Right renal pelvis (tissue), 4 donors: ENCODE measurements at places on chromosomes 1 and 21.

DNA sequence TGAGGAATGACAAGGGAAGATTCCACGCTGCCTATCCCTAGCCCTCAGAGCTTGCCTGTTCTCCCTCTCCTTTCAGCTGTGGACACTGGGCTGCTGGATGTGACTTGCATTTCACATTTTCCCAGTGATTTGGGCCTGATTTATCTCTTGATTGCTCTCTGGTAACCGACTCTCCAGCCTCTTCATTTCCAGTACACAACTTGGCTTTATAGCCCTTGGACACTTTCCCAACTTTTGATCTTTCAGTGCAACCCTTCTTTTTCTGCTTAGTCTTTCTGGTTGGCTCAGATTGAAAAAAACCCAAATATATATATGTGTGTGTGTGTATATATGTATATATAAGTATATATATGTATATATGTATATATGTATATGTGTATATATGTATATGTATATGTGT lies 138.3 kb downstream of the RYR2 start:
- DNase-seq = no peak

DNA sequence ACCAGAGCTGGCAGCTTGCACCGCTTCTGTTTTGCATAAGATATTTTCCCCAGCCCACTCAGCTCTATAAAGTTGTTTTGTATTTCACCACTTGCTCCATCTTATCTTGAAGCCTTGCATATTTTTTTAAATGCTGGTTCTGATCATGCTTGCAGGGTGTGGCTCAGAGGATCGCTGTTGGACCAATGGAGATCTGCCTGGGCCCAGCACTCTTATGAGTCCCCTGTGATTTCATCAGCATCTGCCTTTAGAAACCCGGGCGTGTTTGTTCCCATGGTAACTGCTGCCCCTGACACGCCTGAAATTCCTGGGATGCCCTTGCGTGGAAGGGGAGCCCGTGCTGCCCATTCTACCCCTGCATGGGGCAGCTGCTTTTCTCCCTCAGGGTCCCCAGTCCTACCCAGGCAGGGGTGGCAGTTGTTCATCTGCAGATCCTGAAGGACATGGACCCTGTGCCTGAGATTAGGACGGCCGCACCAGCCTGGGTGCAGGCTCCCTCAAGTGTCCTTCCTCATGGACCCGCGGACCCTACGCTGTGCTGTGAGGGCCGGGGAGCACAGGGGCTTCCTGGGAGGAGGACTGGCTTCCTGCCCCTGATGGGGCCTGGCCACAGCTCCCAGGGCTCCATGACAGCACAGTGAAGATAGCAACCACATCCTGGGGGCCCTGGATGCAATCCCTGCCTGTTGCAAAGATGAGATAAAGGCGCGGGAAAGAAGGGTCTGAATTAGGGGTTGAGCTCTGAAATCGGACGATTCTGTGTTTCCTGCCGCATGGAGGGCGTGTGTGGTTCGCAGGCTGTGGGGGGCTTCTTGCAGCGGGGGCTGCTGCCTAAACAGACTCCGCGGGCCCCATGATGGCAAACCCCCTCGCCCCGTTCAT lies 226.5 kb downstream of the SDCCAG8 start:
- no peak for DNase-seq

GRCh38 chr1:167093846-167094516 lies at the start of gene STYXL2:
Gene STYXL2 (plus strand): TSS chr1:167094075. CDS start chr1:167094850, 775 bp downstream.
- no peak for DNase-seq

DNA sequence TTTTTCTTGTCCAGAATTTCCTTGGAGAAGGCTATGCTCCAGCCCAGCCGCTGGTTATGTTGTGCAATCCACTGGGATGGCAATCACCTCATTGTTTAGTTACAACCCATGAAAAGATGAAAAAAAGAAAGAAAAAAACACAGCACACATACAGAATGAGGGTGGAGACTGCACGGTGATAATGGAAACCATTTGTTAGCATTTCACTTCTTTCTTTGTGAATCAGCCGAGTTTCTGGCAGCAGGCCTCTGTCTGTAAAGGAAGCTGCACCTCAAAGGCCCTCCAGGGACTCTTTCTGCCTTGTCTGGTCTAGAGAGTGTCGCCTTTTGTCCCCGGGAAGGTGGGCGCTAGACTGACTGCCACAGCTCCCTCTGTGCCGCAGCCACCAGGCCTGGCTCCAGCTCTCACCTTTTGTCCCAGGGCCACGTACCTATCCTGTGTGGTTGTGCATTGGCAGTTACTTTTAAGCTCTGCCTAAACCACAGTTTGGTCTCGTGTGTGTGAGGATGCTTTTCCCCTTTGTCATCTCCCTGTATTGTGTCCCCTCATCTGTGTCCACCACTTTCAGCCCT lies 35.6 kb downstream of the NGF start:
- DNase-seq = no peak

GRCh38 chr1:40389871-40390560 lies 16.5 kb downstream of the SMAP2 start:
- no peak for DNase-seq

DNA sequence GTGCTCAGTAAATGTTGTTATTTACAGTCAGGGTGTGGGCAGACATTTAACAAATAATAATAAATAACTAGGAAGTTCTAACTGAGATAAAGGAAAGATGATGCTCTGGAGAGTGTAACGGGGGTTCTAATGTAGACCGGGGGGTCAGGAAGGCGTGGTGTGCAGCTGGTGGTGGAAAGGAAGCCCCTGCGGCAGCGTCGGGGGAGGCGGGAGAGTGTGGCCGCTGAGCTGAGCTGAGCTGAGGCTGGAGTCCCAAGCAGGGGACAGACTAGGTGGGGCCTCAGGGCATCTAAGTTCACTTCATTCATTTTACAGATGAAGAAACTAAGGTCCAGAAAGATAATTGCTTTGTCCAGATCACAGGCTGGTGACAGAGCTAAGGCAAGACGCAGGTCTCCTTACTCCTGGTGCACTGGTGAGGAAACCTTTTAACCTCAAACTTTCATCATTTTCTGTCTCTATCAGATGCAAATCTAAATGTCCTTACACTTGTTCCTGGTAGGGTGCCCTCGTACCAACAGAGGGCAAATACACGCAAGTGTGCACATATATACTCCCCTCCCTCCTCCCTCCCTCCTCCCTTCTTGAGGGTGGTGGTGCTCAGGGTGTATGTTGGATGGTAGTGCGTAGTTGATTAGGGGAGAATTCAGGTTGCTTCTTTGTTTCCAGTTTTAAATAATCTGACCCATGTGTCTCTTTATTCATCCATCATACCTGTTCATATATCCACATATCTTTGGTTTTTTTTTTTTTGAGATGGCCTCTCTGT lies 44.1 kb downstream of the KIF26B start:
- DNase-seq = no peak

- no peak for DNase-seq
These were observed 91.9 kb downstream of the URB2 start for GRCh38 chr1:229717786-229718576.

DNA sequence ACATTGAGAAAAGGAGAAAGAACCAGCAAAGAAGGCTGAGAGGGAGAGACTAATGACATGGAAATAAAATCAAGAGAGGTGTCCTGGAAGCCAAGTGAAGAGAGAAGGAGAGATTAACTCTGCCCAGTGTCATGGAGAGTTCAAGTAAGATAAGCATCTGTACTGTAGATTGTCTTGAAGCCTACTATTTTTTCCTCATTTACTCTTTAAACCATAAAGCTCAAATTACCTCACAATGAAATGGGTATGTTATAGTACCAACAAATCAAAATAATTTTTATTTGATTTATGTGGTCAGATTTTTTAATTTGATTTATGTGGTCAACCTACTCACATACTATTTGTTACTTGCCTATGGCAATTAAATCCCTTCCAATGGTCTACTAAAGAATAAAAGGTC lies 5.2 kb upstream of the PALMD start:
- no peak for DNase-seq

- DNase-seq = no peak
These were observed 134.7 kb downstream of the PSMG1 start for GRCh38 chr21:39048574-39048973.

- DNase-seq = no peak
These were observed 26.2 kb upstream of the A3GALT2 start for GRCh38 chr1:33346927-33347649.

DNA sequence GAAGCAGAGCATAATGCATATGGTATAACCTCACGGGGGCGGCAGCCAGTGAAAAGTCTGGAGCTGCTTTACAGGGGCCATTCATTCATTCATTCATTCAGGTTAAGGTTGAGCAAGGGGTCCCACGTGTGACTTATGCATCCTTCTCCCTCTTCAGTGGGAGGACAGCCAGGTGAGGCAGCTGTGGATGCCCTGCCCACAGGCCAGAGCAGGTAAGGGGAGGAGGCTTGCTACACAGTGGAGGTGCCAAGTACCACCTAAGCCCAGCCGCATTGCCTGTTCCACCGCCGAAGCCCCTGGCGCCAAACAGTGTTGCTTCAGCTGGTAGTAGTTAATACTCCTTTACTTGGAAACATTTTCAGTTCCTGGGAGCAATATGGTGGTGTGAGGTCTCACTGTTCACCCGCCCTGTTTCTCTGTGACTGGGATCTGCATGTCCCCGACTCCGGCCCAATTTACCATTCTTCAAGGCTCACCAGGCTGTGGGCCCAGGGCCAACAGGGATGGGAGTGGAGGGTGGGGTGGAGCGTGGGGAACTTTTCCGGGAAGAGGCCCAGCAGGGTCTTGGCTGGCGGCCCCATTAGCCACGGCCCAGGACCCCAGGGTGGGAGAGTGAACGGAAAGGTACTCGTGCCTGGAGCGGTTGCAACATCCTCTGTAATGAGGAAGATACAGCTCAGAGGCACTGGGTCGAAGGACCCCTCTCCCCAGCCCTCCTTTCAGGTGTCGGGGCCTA lies 722 bp upstream of the PODN start:
- no peak for DNase-seq

DNA sequence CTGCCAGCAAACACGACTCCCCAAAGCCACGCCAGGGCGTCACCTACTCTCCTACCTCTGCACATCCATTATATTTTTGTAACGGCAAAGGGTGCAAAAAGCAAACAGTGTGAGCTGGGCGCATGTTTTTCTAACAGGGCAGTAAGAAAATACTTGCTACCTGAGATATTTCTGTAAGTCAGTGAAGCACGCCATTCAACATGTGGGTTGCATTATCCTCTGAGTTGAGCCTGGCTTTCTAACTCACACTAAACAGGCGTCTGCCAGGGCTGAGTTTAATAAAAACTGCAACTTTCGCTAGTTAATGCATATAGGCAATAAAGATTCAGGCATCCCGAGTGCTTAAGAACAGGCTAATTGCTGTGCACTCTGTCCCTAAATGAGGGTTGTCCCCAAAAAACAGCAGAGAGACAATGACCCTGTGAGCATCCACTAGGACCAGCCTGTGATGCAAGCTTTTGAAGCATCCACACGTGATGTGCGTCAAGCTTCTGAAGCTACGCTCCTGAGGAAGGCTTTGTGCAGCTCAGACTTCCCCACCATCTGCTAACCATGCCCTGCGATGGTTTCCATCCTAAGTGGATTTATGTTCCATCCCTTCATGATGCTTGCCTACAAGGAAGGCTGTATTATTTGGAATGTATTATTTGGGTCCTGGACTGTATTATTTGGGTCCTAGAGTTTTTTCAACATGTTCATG lies 70.0 kb upstream of the SIM2 start:
- DNase-seq = no peak

DNA sequence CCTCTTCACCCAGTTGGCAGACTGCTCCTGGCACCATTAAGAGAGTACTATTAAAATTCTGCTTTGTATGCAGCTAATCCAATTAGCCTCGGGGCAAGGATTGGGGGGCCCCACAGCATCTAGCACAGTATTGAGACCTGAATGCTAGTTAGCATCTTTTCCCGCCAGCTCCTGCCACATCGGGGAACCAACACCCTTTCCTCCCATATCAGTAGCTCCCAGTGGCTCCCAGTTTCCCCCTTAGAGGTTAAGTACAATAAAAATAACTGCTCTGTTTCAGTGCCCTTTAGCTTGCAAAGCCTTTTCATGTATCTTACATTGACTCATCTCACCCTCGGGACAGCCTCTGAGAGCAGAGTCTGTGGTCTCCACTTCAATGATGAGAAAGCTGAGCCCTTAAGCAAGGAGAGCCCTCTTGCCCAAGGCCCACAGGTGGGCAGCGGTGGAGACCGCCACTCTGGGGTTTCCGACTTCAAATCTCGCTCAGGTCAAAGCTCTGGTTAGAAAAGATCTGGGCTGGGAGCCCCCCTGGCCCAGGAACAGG lies 4.2 kb upstream of the PMVK start:
- no peak for DNase-seq

- no peak for DNase-seq
These were observed 11.7 kb upstream of the EPHA2 start for GRCh38 chr1:16167331-16168143.

DNA sequence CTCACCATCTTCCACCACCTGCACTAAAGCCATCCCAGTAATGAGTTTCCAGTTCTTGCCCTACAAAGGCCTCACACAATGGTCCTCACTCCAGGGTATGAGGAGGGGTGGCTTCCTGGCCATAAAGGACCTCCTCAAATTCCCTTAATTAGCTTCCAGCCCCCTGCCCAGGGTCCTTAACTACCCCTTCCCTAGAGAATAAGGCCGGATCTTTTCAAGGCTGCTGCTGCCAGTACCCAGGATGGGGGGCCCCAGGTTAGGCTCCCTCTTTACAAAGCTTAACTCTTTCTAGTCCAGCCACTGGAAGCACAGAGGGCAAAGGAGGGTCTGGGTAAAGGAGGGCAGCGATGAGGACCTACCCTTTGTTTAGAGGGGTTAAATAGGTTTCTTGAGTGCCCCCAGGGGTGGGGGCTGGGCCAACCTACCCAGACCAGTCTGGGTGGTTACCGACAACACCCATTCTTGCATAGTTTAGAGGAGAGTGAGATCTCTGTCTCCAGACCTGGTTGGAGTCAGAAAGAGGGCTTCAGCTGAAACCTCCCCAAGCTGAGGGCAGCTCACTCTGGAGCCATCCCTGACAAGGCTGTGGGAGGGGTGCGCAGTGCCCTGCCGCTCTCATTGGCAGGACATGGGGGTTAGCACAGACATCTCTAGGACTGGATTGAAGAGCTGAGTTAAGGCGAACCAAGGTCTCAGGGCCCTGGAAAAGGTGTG lies 7.1 kb downstream of the BLACAT1 start:
- DNase-seq = no peak

DNA sequence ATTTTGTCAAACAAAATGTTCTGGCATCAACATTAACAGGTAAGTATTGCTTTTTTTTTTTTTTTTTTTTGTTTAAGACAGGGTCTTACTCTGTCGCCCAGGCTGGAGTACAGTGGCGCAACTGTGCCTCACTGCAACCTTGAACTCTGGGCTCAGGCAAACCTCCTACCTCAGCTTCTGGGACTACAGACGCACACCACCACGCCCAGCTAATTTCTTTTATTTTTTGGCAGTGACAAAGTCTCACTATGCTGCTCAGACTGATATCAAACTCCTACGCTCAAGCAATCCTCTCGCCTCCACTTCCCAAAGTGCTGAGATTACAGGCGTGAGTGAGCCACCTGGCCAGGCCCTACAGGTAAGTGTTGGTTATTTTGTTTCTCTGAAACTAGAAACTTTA lies 2.4 kb downstream of the TUT4 start:
- DNase-seq = no peak
